ENCODE measurements at places on chromosomes 5 and 9.

- DNase-seq: no peak
Measured at GRCh38 chr5:168772316-168772961, 193.3 kb upstream of the PANK3 start.

DNA sequence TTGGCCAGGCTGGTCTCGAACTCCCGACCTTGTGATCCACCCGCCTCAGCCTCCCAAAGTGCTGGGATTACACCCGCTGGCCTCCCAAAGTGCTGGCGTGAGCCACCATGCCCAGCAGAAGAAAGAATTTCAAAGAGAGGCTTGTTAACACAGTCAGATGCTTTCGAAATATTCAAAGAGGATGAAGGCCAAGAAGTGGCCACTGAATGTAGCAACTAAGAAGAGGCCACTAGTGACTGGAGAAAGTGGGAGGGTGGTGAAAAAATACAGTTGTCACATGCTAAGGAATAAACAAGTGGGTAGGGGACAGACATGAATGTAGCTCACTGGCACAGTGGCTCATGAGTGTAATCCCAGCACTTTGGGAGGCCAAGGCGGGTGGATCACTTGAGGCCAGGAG lies 13.0 kb upstream of the TPM2 start:
- DNase-seq: no peak

DNA sequence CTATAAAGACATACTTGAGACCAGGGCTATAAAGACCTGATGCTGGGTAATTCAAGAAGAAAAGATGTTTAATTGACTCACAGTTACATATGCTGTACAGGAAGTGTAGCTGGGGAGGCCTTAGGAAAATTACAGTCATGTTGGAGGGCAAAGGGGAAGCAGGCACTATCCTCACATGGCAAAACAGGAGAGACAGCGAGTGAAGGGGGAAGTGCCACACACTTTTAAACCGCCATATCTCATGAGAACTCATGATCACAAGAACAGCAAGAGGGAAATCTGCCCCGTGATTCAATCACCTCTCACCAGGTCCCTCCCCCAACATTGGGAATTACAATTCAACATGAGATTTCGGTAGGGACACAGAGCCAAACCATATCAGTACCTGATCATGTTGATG lies 89.9 kb upstream of the ADAMTSL1 start:
- DNase-seq: no peak

DNA sequence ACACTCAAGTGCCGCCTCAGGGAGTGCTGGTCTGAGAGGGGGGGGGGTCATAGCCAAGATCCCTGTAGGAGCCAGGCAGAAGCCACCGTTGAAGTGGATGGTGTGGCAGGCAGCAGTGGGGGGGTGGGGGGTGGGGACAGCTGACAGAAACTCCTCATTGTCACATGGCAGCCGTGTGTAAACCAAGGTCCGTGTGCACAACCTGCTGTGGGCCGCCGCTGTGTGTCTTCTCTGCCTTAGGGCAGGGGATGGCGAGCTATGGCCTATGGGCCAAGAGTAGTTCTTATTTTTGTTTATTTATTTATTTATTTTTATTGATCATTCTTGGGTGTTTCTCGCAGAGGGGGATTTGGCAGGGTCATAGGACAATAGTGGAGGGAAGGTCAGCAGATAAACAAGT lies 13.4 kb downstream of the SQSTM1 start:
- DNase-seq: no peak

- DNase-seq: no peak
Measured at GRCh38 chr9:8221462-8221861, 421.9 kb upstream of the DMAC1 start.

GRCh38 chr9:82052081-82052480 lies 63.5 kb downstream of the SPATA31D1 start:
- no peak for DNase-seq
